ENCODE measurements at places on chromosomes 5 and 9. TPM values are rescaled to one million over a fixed set of nuclear protein-coding genes. Genes with fewer than 3 reads are reported as not detected.

OTP gene
- total RNA-seq: not detected

OR2S2 gene
- total RNA-seq: not detected

LCN1 gene
- not detected for total RNA-seq

RAB3C gene
- total RNA-seq: 3.1 TPM

HCN1 gene
- total RNA-seq: 0.05 TPM

ANKRD18A gene
- total RNA-seq: 19.2 TPM

ADAMTS12 gene
- 2.9 TPM for total RNA-seq

IL3 gene
- total RNA-seq: not detected

RPL12 gene
- total RNA-seq: 926 TPM

DNM1 gene
- 19.0 TPM for total RNA-seq

NKD2 gene
- total RNA-seq: 3.7 TPM

GABBR2 gene
- total RNA-seq: not detected

PITX1 gene
- 6.2 TPM for total RNA-seq

RHOBTB3 gene
- 85.2 TPM for total RNA-seq

RNF208 gene
- total RNA-seq: 7.1 TPM

NDST1 gene
- total RNA-seq: 58.1 TPM

CXCL14 gene
- 24.2 TPM for total RNA-seq

PLAC8L1 gene
- not detected for total RNA-seq

FABP6 gene
- not detected for total RNA-seq

ISL1 gene
- total RNA-seq: 0.77 TPM

PLK2 gene
- total RNA-seq: 14.5 TPM

MYOZ3 gene
- total RNA-seq: 0.35 TPM

CDC20B gene
- not detected for total RNA-seq

ADAMTS2 gene
- 9.2 TPM for total RNA-seq

NUTM2F gene
- not detected for total RNA-seq

MSANTD3 gene
- 18.1 TPM for total RNA-seq

ITGA2 gene
- 8.0 TPM for total RNA-seq

FBP2 gene
- not detected for total RNA-seq

APBB3 gene
- 21.2 TPM for total RNA-seq

ROPN1L gene
- not detected for total RNA-seq

ORM2 gene
- total RNA-seq: not detected

PRDM9 gene
- total RNA-seq: not detected

GRIA1 gene
- total RNA-seq: 0.10 TPM

All from mucosa of descending colon (tissue), 3 donors.